ENCODE measurements at places on chromosomes 7 and 10.

DNA sequence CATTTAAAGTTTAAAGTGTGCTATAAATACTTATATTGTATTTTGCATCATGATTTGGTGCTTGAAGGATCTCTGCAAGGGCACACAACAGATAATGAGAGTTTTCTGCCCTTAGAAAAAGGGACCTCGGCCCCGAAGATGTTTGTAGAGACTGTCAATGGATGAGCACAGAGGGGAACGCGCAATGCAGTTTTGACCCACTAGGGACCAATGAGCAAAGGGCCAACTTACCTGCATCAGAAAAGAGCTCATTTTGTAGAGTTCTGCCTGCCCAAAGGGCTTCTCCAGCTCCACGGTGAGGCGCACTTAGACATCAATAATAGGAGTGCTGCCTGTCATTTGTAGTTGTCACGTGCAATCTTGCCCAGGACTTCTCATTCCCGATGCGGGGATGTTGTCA is 91.1 kb downstream of the BUB3 start:
- no peak for DNase-seq

DNA sequence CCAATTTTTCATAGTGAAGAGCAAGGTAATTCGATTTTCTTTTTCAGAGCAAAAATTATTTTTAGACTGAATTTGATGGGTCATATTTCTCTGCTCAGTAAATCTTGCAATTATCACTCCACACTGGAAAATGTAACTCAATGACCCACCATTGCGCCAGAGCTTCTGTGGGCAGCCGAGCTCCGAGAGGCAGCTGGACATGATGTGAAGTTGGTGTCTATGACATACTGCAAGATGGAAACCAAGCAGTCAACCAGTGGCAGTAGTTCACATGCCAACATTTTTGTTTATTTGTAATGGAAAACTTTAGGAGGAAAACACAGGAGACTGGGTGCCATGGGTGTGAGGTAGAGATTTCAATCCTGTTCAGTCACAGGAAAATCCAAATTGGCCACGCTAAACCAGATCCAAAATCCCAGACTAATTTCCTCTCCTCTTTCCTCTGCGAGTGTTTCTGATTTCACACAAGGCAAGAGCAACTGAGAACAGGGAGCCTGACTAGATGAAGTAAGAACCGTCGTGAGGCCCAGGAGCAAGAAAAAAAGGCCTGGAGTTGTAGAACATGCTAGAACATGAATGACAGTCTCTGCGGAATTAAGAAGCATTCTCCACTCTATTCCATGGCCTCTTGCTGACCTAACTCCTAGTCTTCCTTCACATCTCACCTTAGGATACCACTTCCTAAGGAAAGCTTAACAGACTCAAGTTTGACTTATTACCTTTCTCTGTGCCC is 39.3 kb downstream of the CALD1 start:
- DNase-seq = no peak

GRCh38 chr7:115135769-115136410 is 214.0 kb downstream of the MDFIC start:
- peak; percentile 12 for DNase-seq

- no peak for DNase-seq
Observed at GRCh38 chr7:82726038-82726800, 282.6 kb upstream of the CACNA2D1 start.

- DNase-seq = no peak
Observed at GRCh38 chr10:132860532-132860931, 74.6 kb upstream of the NKX6-2 start.

- DNase-seq = peak; percentile 64
Observed at GRCh38 chr10:88831709-88832108, 19.9 kb downstream of the ANKRD22 start.

GRCh38 chr10:119162452-119163092 is 2.9 kb downstream of the SFXN4 start:
- DNase-seq = no peak

- DNase-seq = no peak
Observed at GRCh38 chr7:82106201-82106600, 336.4 kb upstream of the HGF start.

DNA sequence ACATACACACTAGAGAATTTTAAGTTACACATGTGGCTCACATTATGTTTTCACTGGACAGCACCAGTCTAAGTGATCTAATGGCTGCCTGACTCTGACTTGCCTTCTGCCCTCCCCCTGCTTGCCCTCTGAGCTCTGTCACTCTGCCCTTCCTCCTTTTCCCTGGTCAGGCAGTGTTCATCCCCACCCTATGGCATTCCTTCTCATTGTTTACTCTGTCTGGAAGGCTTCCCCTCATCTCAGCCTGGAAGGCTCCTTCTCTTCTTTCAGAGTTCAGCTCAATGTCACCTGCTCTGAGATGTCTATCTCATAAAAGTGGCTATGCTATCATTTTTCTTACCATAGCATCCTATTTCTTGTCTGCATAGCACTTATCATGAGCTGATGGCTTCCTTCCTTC is 305.7 kb downstream of the BMPER start:
- DNase-seq = no peak

DNA sequence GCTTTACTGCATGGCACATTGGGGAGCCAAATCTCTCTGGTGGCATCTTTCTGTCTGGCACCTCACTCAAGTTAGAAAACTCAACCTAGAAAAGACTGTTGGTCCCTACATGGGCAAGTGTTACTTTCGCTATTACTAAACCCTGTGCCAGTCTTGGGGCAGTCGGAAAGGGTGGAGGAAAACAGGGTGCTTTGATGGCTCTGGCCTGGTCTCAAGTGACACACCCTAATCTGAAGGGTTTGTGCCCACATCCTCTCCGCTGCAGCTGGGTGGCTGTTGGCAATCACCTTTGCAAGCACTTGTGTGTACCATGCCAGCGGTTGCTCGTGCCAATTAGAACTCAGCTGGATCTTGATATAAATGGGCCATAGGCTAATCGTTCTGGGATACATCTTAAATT is 159.8 kb upstream of the ITGB1 start:
- peak; percentile 86 for DNase-seq

Measured in CD8-positive, alpha-beta T cell (primary cell).